ENCODE measurements at places on chromosomes 1 and 21. TPM values are rescaled to one million over a fixed set of nuclear protein-coding genes. Genes with fewer than 3 reads are reported as not detected.

ARTN gene
- not detected for total RNA-seq

SAMD13 gene
- 0.98 TPM for total RNA-seq

RXRG gene
- total RNA-seq: not detected

CCDC181 gene
- total RNA-seq: 2.7 TPM

PDZK1 gene
- 0.69 TPM for total RNA-seq

C1QB gene
- not detected for total RNA-seq

GRCh38 chr1:3664700-3665375, 12.5 kb downstream of the TP73 start:
- DNase-seq: no peak

DNA sequence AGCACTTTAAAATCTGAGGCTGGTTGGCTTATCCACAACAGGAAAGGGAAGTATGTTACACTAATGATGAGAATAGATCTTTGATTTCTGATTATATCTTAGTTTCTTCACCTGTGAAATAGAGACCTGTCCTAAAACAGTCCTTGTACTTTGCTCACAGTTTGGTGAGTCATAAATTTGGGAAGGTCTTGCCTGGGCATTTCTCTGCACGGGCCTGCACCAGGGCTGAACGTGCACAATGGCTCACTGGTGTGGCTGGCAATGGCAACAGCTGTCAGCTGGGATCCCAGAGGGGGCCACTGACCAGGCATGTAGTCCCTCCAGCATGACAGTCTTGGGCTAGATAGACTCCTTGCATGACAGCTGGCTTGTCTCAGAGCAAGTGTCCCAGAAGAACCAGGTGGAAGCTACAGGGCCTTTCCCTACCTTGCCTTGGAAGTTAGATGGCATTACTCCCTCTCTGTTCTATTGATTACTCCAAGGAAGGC, 367.4 kb downstream of the DISC1 start:
- no peak for DNase-seq
